ENCODE measurements at places on chromosomes 1 and 21. TPM values are rescaled to one million over a fixed set of nuclear protein-coding genes. Genes with fewer than 3 reads are reported as not detected.

The DCLRE1B gene
- polyA plus RNA-seq = 1.4 TPM

The TCHH gene
- polyA plus RNA-seq = not detected

The PTPN7 gene
- 3.5 TPM for polyA plus RNA-seq

The IFI44 gene
- polyA plus RNA-seq = 21.9 TPM

The PHTF1 gene
- 14.7 TPM for polyA plus RNA-seq

The FAM163A gene
- polyA plus RNA-seq = not detected

The TP73 gene
- not detected for polyA plus RNA-seq

The BACH1 gene
- 5.6 TPM for polyA plus RNA-seq

The SLC39A1 gene
- 106 TPM for polyA plus RNA-seq

The KRTAP11-1 gene
- polyA plus RNA-seq = not detected

The HIPK1 gene
- polyA plus RNA-seq = 8.4 TPM

DNA sequence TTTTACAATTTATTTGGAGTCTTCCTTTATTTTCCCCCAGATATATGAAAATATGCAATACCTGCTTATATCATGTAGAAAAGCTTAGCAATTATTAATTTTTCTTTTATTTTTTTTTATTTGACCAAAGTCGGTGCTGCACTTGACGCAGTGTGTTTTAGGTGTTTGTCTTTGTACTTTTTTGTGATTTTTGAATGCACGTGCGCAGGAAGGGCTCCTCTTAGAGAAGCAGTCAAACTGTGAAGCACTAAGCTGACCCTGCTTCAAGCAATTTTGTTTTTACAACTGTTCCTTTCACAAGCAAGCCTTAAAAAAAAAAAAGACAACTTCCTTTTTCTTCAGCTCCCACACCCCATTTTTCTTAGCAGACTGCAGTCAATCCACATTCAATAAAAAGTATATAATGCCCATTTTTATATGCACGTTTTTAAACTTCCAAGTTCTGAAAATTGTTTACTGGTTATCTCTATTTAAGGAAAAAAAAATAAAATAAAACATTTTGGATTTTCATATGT, 267.4 kb downstream of the TM2D1 start:
- no peak for DNase-seq

GRCh38 chr1:226618380-226618779, 69.8 kb downstream of the STUM start:
- peak; percentile 12 for DNase-seq

- no peak for DNase-seq
These were observed 45.1 kb downstream of the ZYG11B start for GRCh38 chr1:52771384-52771783.

DNA sequence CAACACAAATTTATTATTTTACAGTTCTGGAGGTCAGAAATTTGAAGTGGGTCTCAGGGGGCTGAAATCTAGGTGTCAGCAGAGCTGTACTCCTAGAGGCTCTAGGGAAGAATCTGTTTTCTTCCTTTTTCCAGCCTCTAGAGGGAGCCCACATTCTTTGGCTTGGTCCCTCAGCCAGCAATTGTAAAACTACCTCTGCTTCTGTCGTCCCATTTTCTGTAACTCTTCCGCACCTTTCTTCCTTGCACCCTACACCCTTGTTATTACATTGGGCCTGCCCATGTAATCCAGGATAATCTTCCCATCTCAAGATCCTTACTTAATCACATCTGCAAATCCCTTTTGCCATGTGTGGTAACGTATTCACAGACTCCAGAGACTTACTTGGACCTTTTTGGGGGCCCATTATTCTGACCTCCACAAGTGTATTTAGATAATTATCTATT, 24.8 kb upstream of the THEM4 start:
- DNase-seq = no peak

GRCh38 chr1:17432412-17432811, 7.1 kb downstream of the RCC2 start:
- DNase-seq = no peak

DNA sequence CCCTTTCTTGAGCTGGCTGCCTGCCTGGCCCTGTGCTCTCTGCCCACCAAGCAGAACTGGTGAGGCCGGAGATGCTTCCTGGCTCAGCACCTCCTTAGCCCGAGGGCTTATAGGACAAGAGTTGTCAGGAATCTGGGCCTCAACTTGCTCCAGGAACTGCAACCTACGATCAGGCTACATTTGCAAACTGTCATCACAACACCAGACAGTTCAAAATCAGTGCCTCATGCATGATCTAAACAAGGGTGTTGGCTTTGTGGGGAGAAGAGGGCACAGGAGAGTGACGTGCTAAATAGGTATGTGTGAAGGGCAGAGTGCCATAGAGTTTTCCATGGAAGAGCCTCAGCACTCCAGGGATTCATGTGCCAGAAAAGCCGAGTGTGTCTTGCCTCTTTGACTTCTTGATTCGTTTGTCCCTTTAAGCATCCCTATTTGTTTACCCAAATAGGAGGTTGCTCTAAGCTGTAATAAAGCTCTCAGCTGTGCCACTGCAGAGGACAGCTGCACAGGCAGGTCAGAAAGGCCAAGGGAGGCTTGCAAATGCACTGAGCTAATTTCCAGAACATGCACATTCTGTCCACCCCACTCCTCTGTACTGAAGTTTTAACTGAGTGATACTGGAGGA, 30.2 kb upstream of the NEK2 start:
- no peak for DNase-seq

DNA sequence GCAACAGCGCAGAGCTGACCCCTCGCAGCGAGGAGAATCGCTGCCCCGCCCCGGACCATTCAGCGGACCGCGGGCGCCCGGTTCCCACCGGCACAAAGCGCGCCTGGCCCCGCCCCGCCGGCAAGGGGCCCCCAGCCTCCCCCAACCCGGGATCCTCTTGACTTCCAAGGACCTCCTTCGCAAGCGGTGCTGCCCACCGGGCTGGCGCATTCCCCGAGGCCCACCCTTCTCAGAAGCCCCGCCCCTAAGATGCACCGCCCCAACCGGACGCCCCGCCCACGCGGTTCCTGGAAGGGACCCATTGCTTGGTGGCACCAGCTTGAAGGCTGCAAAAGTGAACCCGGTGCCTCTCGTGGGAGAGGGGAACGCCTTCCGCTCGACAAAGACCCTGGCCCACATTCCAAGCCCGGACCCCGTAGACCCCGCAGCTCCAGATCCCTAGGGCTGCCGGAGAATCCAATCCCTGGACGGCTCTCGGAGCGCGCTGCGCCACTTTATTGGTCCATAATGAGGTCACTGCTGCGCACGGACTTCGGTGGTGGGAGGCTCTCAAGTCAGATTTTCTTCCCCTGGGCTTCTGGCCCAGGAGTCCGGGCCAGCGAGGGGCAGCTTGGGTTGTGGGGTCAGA, 2.0 kb downstream of the HES3 start:
- DNase-seq = no peak

DNA sequence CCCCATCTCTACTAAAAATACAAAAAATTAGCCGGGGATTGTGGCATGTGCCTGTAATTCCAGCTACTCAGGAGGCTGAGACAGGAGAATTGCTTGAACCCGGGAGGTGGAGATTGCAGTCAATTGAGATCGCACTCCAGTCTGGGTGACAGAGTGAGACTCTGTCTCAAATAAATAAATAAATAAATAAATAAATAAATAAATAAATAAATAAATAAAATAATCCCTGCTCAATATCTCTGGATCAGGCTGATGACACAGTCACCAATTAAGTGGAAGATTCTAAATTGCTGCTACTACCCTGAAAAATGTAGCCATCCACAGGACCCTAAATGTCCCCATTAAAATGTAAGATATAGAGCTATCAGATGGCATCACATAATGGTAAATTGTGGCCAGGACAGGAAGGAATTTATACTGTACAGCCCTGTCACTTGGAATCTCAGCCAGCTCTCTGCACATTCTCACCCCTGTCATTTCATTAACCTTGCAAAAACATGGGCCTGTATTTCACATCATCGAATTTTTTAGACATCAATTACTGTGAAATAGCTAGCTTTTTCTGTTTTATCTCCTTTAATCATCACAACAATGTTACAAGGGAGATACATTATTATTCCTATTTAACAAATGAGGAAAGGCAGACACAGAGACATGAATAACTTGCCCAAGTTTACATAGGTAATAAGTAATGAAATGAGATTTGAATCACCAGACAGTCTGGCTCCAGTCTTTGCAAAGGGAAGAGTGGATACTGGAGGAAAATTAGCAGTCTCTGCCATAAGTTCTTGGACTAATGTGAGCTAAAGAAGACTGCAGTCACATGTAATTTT, 56.7 kb upstream of the NTPCR start:
- no peak for DNase-seq

GRCh38 chr1:213389061-213389581, 338.1 kb downstream of the RPS6KC1 start:
- no peak for DNase-seq

DNA sequence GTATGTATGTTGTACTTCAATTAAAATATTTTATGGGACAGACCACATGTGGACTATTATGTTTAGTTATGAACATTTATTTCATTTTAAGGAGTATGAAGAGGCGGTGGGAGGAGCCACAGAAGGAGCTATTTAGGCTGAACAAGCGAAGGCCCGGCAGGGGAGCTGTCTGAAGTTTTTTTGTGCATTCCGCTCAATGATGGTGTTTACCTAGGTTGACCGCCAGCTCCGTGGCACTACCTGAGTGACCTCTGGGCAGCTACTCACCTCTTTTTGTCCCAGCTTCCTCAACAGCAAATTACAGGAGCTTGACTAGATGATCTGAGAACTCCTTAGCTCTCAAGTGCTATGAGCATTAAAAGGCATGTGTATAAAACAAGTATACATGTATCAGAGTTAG, 32.7 kb upstream of the C1orf198 start:
- DNase-seq = no peak

DNA sequence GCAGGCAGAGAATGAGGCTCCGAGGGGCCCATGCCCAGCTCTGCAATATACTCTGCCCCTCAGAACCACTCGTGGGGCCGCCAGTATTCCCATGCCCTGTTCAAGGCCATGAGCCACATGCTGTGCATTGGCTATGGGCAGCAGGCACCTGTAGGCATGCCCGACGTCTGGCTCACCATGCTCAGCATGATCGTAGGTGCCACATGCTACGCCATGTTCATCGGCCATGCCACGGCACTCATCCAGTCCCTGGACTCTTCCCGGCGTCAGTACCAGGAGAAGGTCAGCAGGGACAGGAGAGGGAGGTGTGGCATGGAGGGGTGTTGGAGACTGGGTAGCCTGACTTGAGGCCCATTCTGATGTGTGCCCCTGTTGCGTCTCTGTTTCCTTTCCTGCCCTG, 7.2 kb downstream of the HCN3 start:
- DNase-seq = no peak

DNA sequence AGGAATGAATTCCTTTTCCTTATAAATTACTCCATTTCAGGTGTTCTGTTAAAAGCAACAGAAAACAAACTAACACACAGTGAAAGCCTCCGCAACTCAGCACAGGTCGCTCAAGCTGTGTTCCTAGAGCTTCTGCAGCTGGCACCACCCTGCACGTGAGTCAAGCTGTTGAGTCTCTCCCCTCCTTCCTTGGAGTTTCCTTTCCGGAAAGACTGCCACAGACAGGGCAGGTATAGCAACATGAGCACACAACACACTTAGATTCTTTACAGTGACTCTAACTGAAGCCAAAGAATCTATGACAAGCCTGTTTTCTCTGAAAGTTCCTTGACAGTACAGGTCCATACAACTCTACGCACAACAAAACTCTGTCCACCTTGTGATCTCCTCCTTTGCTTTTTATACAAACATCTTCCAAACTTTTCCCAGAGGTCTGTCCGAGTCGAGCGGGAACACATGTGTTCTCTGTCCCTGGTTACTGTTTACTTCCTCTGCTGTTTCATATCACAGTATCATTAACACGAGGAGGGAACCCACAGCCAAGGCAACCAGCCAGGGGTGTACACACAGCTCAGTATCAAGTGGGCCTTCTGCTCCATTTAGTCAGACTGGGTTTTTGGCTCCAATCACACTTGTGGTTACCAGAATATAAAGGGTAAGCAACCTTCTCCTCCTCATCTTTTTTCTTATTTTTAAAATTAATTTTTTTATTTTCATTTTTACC, 38.7 kb upstream of the DESI2 start:
- no peak for DNase-seq

GRCh38 chr1:94326329-94326728, 88.9 kb upstream of the ARHGAP29 start:
- no peak for DNase-seq

DNA sequence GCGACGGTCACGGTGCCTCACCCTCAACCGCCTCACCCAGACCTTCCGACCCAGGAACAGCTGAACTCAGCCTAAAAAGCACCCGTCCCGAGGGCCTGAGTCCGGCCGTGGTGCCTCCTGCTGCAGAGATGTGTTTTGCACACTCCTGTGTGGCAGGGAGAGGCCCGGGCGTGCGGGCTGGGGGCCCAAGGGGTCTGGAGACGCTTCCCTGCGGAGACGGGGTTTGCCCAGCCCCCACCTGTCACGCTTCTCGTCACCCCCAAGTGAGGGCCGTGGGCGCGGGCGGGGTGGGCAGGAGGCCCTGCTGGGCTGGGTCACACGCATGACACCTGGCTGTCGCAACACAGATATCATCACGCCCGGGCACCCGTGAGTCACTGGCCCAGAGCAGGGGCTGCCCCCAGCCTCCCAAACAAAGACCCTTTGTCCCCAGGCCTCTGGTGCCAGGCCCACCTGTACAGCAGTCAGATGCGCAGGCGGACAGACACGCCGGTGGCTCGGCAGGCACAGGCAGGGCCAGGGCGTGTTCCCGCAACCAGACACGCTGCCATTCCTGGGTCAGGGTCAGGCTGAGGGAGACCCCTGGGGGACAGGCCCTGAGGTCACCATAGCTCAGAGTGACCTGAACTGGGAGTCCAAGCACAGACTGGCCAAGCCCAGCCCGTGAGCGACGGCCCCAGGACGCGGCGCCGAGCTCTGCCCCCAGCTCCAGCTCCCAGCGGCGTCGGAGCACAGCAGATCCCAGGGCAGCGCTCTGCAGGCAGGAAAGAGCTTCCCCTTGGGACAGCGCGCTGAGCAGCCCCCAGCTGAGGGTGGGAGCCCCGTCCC, 6.1 kb downstream of the B3GALT6 start:
- DNase-seq = peak; percentile 79

- no peak for DNase-seq
These were observed 5.0 kb upstream of the CLCNKB start for GRCh38 chr1:16038620-16038912.

GRCh38 chr1:232684371-232685105, 54.6 kb upstream of the SIPA1L2 start:
- no peak for DNase-seq

GRCh38 chr1:117814856-117815797, 114.3 kb downstream of the GDAP2 start:
- DNase-seq = no peak

GRCh38 chr1:203626910-203627246, 246 bp downstream of the ATP2B4 start:
- DNase-seq = no peak

DNA sequence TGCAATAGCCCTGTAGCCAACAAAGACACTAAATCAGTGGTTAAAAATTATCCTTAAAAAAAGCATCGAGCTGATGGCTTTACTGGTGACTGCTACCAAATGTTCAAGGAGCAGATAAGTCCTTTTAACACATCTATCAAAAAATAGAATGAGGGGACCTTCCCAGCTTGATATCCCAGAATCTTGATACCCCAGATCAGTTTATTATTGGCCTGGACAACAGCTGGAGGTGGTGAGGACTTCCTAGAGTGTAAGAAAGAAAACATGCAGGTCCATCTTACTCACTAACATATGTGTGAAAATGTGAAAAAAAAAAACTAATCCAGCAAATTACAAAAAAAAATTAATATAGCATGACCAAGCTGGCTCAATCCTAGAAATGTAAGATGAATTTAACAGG, 21.3 kb downstream of the CHIT1 start:
- DNase-seq = no peak

GRCh38 chr1:201653233-201653632, 114.3 kb downstream of the NAV1 start:
- no peak for DNase-seq

- DNase-seq = peak; percentile 45
These were observed 16.0 kb upstream of the PDE9A start for GRCh38 chr21:42637267-42638041.

GRCh38 chr1:193479187-193479586, 292.8 kb upstream of the B3GALT2 start:
- DNase-seq = no peak

Measured in kidney (tissue), 22 donors.